ENCODE measurements at places on chromosomes 16 and 17.

DNA sequence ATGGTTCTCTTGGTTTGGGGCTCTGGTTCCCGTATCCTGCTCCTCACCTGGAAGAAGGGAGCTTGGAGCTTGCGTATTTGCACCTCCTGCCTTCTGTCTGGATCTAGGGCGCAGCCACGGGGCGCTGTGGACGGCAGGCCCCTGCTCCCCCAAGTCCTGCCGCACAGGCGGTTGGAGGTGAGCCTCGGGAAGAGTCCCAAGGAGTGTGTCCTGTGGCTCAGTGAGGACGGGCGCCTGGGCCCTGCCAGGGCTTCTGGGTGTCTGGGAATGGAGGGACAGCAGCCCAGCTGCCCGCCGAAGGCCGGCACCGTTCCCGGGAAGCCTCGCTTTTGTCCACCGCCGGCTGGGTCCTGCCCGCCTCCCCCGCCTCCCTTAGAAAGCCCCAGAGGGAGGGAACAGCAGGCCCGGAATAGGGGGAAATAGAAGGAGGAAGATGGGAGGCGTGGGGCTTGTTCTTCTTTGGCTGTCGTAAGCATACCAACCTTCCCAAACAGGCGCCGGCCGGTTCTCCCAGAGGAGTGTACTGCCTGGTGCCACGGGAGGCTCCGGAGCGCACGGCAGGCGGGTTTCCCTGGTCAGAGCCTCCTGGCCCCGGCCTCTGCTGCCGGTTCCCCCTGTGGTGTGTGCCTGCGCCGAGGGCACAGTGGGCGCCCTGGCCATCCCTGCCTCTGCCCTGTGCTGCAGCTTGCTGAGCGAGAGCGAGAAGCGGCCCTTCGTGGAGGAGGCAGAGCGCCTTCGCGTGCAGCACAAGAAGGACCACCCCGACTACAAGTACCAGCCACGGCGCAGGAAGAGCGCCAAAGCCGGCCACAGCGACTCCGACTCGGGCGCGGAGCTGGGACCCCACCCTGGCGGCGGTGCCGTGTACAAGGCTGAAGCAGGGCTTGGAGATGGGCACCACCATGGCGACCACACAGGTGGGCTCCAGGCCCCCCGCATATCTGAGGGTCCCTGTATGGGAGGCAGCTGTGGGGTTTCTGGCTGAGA lies 1.8 kb downstream of the SOX8 start:
- DNase-seq = no peak

GRCh38 chr17:2194889-2195335 lies 108.7 kb downstream of the SMG6 start:
- no peak for DNase-seq

GRCh38 chr17:5770441-5771270 lies 186.3 kb upstream of the NLRP1 start:
- no peak for DNase-seq

GRCh38 chr16:8047736-8048135 lies 542.6 kb downstream of the TMEM114 start:
- DNase-seq = no peak

DNA sequence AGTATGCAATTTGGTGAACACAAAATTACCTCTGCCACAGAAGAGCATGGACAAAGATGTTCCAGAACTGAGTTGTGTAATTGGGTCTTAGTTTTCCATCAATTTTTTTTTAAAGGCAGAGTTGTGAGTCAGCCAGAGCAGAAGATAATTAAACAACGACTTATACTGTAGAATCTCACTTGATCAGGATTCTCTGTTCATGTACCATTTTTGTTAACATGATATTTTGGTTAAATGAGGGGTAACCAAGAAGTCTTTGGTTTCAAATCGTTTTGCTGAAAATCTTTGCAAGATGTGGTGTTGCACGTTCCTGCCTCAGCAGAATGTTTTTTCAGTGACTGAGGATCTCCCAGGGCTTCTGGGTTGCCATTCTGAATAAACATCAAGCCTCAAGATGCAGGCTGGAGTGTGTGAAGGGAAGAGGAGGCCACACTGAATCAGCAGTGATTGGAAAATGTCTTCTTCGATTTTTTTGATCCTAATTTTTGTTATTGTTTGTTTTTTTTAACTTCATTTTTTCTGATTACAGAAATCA lies 232.6 kb upstream of the IRX3 start:
- DNase-seq = no peak

All from GDM1 (cell line).